H1 (cell line): ENCODE measurements at places on chromosomes 4 and X. TPM values are rescaled to one million over a fixed set of nuclear protein-coding genes. Genes with fewer than 3 reads are reported as not detected.

COL4A5 gene
- total RNA-seq: 22.9 and 24.9 TPM in 2 replicates

FHIP1A gene
- 75.2 and 76.3 TPM in 2 replicates for total RNA-seq

CCSER1 gene
- total RNA-seq: 0.84 and 0.90 TPM in 2 replicates

FGFBP2 gene
- not detected in 2 replicates for total RNA-seq

RTL9 gene
- total RNA-seq: 0.11 and 0.20 TPM in 2 replicates

PABPC1L2B gene
- total RNA-seq: 0.59 and 1.7 TPM in 2 replicates

SLC10A7 gene
- 2.5 and 2.9 TPM in 2 replicates for total RNA-seq

- H3K27me3 ChIP-seq: no peaks in the 10 kb centered on the region
- no peaks in the 10 kb centered on the region for H3K36me3 ChIP-seq
- H3K27ac ChIP-seq: no peak overlapping the region
- H3K4me3 ChIP-seq: no peak overlapping the region
- no peaks in the 10 kb centered on the region for H3K4me1 ChIP-seq
- no peak for DNase-seq
Measured at GRCh38 chr4:100056701-100057100, 106.6 kb upstream of the H2AZ1 start.

GRCh38 chr4:77076889-77077635 is 1.3 kb upstream of the CCNI start:
- no peaks in the 10 kb centered on the region for H3K27me3 ChIP-seq
- no peak for DNase-seq
- no peak overlapping the region for H3K27ac ChIP-seq
- H3K4me1 ChIP-seq: peaks cover 6% of the 10 kb centered on the region; the same call in 1 of the 2 replicates
- no peaks in the 10 kb centered on the region for H3K36me3 ChIP-seq

DNA sequence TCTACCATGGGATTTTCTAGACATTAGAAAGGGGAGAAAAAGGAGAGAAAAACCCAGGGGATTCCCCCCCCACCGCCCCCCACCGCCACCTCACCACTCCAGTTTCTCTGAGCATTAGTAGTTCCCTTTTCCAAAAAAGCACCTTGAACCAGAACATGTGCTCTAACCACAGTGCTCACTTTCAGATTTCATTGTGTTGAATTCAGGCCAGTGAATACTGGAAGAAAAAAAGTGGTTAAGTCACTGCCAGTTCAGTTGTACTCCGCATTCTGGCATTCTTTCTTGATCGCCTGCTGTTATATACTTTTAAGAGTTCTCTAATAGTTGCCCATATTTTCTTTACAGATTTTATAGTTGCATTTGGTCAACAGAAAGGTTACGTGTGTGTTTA is 40.9 kb downstream of the JADE3 start:
- no peaks in the 10 kb centered on the region for H3K36me3 ChIP-seq
- no peaks in the 10 kb centered on the region for H3K4me1 ChIP-seq
- no peak overlapping the region for H3K4me3 ChIP-seq
- no peak for DNase-seq
- H3K27me3 ChIP-seq: no peaks in the 10 kb centered on the region

GRCh38 chr4:165756836-165757235 is 116.2 kb upstream of the TLL1 start:
- no peak for DNase-seq
- no peaks in the 10 kb centered on the region for H3K4me1 ChIP-seq
- no peak overlapping the region for H3K4me3 ChIP-seq
- no peaks in the 10 kb centered on the region for H3K36me3 ChIP-seq
- no peaks in the 10 kb centered on the region for H3K27me3 ChIP-seq

- H3K27me3 ChIP-seq: no peaks in the 10 kb centered on the region
- no peak for DNase-seq
- no peaks in the 10 kb centered on the region for H3K36me3 ChIP-seq
- H3K27ac ChIP-seq: no peak overlapping the region
- no peak overlapping the region for H3K4me3 ChIP-seq
Measured at GRCh38 chr4:135927651-135928050, 1604.6 kb downstream of the PCDH18 start.

DNA sequence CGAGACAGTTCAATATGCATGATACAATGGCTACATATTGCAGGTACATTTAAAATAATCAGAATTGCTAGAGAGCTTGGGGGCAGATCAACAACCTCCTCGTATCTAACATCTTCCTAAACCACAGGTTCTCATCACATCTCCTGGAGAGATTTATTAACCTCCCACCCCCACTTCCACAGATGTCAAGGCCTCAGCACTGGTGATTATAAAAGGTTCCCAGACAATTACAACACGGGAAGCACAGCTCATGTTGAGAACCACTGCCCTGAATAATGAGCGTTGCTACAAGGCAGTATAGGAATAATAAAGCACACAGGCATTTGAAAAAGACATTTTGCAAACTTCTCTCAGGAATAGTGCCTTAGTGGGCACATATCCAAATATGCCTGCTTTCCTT is 42.8 kb downstream of the ELOVL6 start:
- H3K36me3 ChIP-seq: no peaks in the 10 kb centered on the region
- no peak for DNase-seq
- H3K27ac ChIP-seq: no peak overlapping the region
- no peak overlapping the region for H3K4me3 ChIP-seq
- no peaks in the 10 kb centered on the region for H3K4me1 ChIP-seq

DNA sequence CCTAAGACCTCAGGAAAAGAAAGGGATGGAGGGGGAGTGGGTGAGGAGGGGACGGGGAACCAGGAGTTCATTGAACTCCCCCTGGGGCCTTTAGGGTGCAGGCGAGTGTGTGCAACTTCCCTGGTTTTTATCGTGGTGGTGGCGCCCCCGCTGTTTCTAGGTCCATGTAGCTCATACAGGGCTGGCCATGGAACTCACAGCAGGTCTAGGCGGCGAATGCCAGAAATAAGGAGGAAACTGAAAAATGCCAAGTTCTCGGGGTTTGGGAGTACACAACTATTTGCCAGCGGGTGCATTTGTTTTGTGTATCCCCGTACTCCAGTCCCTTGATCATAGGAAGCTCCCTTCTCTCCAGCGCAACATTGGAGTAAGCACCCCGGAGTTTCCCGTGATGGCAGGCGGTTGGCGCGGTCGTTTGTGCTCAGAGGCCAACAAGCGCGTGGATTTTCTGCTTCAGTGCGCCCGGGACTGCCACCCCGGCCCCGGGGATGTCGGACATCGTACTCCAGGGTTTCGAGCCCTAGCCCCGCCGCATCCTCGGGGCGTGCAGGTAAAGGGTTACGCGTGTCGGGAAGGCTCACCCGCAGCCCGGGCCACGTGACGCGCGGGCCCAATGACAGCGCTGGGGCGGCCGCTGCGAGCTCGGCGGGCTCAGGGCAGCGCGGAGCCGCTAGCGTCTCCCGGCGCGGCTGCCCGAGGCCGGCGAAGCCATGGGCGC is 208.9 kb downstream of the NWD2 start:
- no peaks in the 10 kb centered on the region for H3K36me3 ChIP-seq
- peak overlapping the region; percentile 49 for H3K4me3 ChIP-seq
- no peaks in the 10 kb centered on the region for H3K4me1 ChIP-seq
- H3K27me3 ChIP-seq: peaks cover 13% of the 10 kb centered on the region
- no peak overlapping the region for H3K27ac ChIP-seq

DNA sequence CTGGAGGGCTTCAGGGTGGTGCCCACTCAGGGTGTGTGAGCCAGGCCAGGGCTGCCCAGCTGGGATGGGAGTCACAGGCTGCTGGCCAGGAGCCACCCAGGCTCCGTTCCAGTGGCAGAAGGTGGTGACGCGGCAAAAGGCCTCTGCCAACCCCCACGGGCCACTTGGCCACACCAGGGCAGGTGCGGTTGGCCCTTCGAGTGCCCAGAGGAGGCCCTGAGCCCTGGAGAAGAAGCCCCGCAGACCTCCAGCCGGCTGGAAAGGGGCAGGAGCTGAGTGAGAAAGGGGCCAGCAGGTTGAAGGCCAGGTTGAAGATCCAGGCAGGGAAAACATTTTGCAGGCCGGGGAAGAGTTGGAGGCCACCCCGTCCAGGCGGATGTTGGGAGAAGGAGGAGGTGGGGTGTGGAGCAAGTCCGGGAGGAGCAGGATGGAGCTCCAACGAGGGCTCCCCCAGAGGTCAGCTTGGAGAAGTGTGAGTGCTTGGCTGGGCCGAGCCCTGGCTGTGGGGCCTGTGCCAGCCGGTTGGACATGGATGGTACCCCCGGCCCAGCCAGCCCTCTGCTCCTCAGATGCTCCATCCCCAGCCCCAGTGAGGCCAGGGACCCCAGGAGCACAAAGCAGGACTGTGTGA is 2.8 kb upstream of the CPLX1 start:
- H3K4me3 ChIP-seq: no peak overlapping the region
- H3K36me3 ChIP-seq: no peaks in the 10 kb centered on the region
- no peak for DNase-seq
- H3K4me1 ChIP-seq: peaks cover 2% of the 10 kb centered on the region; the same call in 1 of the 2 replicates
- H3K27ac ChIP-seq: no peak overlapping the region

- no peaks in the 10 kb centered on the region for H3K27me3 ChIP-seq
- H3K27ac ChIP-seq: no peak overlapping the region
Measured at GRCh38 chrX:107293056-107293455, 86.6 kb downstream of the DNAAF6 start.

DNA sequence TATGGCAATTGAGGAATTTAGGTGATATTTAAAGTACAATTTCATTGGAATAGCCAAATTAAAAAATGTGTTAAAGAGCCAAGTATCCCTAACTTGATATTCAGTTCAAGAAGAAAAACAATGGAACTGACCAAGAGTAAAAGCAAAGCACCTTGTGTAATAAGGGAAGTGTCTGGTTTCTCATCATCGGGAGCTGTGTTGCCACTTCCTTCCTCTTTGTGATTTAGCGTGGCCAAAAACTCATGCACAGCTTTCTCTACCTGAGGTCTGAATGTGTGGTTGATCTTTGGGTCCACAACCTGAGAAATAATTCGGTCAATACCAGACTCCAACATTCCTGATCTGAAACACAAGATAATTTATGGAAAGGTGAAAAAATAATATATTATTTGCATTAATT is 12.4 kb downstream of the BOD1L1 start:
- DNase-seq: no peak
- no peak overlapping the region for H3K27ac ChIP-seq
- no peaks in the 10 kb centered on the region for H3K27me3 ChIP-seq

DNA sequence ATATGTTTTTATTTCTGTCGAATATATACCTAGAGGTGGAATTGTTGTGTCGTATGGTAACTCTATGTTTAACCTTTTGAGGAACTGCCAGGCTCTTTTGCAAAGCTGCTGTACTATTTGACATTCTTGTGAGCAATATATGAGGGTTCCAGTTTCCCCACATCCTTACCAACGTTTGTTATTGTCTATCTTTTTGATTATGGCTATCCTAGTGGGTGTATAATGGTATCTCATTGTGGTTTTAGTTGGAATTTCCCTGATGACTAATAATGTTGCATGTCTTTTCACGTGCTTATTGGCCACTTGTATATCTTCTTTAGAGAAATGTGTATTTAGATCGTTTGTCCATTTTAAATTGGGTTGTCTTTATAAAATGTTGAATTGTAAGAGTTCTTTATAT is 24.5 kb downstream of the REPS2 start:
- H3K27ac ChIP-seq: no peak overlapping the region
- H3K27me3 ChIP-seq: no peaks in the 10 kb centered on the region
- no peak for DNase-seq
- H3K4me1 ChIP-seq: no peaks in the 10 kb centered on the region

DNA sequence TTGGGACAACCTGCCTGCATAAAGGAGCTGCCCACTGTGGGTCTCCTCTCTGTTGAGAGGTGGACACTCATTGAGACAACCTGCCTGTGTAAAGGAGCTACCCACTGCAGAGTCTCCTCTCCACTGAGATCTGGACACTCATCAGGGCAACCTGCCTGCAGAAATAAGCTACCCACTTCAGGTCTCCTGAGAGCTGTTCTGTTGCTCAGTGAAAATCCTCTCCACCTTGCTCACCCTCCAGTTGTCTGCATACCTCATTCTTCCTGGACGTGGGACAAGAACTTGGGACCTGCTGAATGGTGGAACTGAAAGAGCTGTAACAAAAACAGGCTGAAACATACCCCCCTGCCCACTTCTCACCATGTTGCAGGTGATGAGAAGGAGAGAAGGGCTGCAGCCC is 59.9 kb upstream of the CDKN2AIP start:
- no peaks in the 10 kb centered on the region for H3K4me1 ChIP-seq
- DNase-seq: no peak
- no peaks in the 10 kb centered on the region for H3K27me3 ChIP-seq
- H3K36me3 ChIP-seq: no peaks in the 10 kb centered on the region

DNA sequence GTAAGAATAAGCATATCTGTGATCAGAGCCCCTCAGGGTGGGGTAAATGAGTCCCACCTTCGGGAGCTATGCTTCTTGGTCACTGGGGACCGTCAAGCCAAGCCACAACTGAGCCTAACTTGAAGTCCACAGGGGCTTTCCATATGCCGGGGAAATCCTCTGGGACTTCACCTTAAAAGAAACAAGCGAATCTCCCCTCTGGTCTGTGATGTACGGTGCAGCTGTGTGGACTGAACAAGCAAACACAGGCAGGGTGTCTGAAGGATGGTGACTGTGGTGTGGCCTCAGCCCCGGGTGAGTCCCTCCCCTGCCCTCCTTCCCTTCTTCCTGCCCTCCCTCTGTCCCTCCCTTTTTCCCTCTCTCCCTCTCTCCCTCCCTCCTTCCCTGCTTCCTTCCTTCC is 29.7 kb upstream of the PPP2R2C start:
- no peak overlapping the region for H3K27ac ChIP-seq
- no peaks in the 10 kb centered on the region for H3K36me3 ChIP-seq
- no peak for DNase-seq
- H3K4me1 ChIP-seq: no peaks in the 10 kb centered on the region
- H3K27me3 ChIP-seq: no peaks in the 10 kb centered on the region

GRCh38 chrX:41382714-41383645 is 49.0 kb downstream of the DDX3X start:
- no peak overlapping the region for H3K27ac ChIP-seq
- H3K4me1 ChIP-seq: no peaks in the 10 kb centered on the region; the same call in 1 of the 2 replicates
- H3K27me3 ChIP-seq: no peaks in the 10 kb centered on the region
- no peak for DNase-seq
- no peaks in the 10 kb centered on the region for H3K36me3 ChIP-seq
- H3K4me3 ChIP-seq: no peak overlapping the region

DNA sequence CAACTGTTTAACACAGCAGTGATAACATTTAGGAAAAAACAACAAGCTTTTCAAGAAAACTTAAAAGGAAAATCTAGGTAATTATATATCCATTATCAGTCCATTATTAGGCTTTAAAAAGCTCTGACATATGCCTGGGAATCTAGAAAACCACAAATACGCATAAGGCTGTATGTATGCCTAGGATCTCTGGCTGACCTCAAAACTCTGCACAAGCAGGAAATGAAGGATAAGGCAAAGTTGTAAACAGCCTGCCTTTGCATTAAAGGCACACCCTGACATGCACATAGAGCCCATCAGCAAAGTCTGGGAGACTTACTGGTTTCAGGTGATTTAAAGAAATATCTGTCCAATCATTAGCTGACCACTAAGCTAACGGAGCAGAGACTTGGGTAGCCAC is 14.0 kb downstream of the TIMP1 start:
- no peaks in the 10 kb centered on the region for H3K27me3 ChIP-seq
- DNase-seq: no peak
- H3K36me3 ChIP-seq: no peaks in the 10 kb centered on the region
- no peaks in the 10 kb centered on the region for H3K4me1 ChIP-seq

GRCh38 chrX:38937400-38937799 is 136.1 kb downstream of the MID1IP1 start:
- H3K4me1 ChIP-seq: no peaks in the 10 kb centered on the region
- no peaks in the 10 kb centered on the region for H3K27me3 ChIP-seq
- H3K36me3 ChIP-seq: no peaks in the 10 kb centered on the region
- no peak for DNase-seq
- H3K4me3 ChIP-seq: no peak overlapping the region

- no peaks in the 10 kb centered on the region for H3K4me1 ChIP-seq
- H3K36me3 ChIP-seq: no peaks in the 10 kb centered on the region
- no peak overlapping the region for H3K4me3 ChIP-seq
- H3K27ac ChIP-seq: peak overlapping the region; percentile 50; the same call in 1 of the 2 replicates
- DNase-seq: peak; percentile 34
Measured at GRCh38 chr4:96736352-96736889, 896.5 kb downstream of the PDHA2 start.

- H3K4me1 ChIP-seq: no peaks in the 10 kb centered on the region; the same call in 1 of the 2 replicates
- H3K36me3 ChIP-seq: no peaks in the 10 kb centered on the region
- no peak overlapping the region for H3K27ac ChIP-seq
- no peaks in the 10 kb centered on the region for H3K27me3 ChIP-seq
- H3K4me3 ChIP-seq: no peak overlapping the region
Measured at GRCh38 chrX:80817002-80817401, 7.3 kb upstream of the BRWD3 start.
